Fibroblast of lung (primary cell): ENCODE measurements at places on chromosomes 1 and 21. TPM values are rescaled to one million over a fixed set of nuclear protein-coding genes. Genes with fewer than 3 reads are reported as not detected.
A peak's percentile ranks its signal among the peaks of the same experiment; 100 is the strongest.

DNA sequence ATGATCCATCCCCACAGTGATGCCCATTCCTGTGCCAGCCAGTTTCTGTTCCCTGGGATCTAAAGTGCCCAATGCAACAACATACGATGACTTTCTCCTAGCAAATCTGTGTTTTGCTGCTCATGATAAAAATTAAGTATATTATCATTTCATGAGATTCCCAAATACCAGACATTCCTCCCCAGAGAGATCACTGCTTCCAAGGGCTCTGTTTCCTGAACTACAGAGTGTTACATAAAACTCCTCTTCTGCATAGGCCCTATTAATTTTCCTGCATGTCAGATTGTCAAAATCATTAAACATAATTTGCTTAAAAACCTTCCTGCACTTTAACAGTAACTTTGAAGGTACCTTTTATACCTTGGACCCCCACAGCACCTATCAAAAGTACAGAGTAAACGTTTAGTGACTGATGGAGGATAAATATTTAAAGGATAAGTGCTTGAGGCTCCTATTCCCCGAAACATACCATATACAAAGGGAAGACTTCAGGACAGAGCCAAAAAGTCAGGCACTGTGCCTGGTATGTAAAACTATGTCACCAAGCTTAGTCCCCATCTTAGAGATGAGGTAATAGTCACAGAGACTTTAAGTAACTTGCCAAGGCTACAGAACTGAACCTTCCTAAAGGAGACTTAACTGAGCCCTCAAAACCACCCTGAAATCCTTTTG is 50.2 kb downstream of the SLC25A24 start:
- no peaks in the 10 kb centered on the region for H3K27me3 ChIP-seq
- DNase-seq: peak; percentile 66
- H3K27ac ChIP-seq: no peak overlapping the region
- H3K36me3 ChIP-seq: peaks cover 13% of the 10 kb centered on the region
- no peaks in the 10 kb centered on the region for H3K4me1 ChIP-seq

DNA sequence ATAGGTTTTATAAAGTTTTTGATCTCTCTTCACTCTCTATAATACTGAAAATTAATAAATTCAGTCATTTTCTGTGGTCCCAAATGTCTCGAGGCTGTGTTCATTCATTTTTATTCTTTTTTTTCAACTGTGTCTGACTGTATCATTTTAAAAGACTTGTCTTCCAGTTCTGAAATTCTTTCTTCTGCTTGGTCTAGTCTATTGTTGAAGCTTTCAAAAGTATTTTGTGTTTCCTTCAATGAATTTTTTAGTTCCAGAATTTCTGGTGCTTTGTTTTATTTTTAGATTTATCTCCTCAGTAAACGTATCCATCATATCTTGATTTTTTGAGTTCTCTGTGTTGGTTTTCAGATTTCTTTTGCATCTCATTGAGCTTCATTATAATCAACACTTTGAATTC is 161.0 kb upstream of the CHRM3 start:
- H3K4me3 ChIP-seq: no peak overlapping the region
- H3K27me3 ChIP-seq: no peaks in the 10 kb centered on the region
- H3K27ac ChIP-seq: no peak overlapping the region

DNA sequence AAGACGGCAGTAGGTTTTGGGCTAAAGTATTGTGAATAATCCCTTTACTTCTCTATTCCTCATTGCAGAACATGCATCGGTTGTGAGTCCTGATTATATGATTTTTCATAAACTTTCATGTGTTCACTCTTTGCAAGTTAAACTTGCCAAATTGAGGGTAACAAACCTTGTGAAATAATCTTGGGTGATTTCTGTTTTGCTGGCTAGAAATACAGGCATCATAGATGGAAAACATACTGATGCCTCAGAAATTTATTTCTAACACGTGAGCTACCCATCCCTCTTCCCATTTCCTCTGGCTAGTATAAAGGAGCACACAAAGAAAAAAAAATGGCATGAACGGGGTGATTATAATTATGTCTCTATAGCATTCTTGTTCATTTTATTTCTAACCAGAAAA is 39.6 kb downstream of the RGS5 start:
- no peak for DNase-seq
- peak overlapping the region; percentile 62 for H3K27ac ChIP-seq
- no peaks in the 10 kb centered on the region for H3K27me3 ChIP-seq
- H3K4me1 ChIP-seq: peaks cover 29% of the 10 kb centered on the region
- no peak overlapping the region for H3K4me3 ChIP-seq
- no peaks in the 10 kb centered on the region for H3K36me3 ChIP-seq

DNA sequence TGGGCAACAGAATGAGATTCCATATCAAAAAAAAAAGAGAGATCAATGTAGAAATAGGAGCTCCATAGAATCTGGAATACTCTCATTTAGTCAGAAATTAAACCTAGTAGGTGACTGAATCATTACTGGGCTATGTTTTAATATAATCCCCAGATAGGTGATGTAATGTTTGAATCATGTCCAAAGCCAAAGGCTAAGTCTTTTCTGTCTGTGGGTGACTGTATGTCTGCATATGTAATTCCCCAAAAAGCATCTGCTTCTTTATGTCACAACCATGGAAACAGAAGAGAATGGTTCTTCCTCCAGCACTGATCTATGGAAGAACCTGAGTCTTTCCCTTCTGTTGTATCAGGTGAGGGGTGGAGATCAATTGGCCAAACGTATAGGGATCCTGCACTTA is 5.8 kb downstream of the LAMC2 start:
- H3K4me3 ChIP-seq: no peak overlapping the region
- H3K27me3 ChIP-seq: no peaks in the 10 kb centered on the region
- no peaks in the 10 kb centered on the region for H3K36me3 ChIP-seq

GRCh38 chr1:112776688-112777087 is 61.6 kb upstream of the PPM1J start:
- no peak overlapping the region for H3K4me3 ChIP-seq
- no peak for DNase-seq
- no peaks in the 10 kb centered on the region for H3K4me1 ChIP-seq

DNA sequence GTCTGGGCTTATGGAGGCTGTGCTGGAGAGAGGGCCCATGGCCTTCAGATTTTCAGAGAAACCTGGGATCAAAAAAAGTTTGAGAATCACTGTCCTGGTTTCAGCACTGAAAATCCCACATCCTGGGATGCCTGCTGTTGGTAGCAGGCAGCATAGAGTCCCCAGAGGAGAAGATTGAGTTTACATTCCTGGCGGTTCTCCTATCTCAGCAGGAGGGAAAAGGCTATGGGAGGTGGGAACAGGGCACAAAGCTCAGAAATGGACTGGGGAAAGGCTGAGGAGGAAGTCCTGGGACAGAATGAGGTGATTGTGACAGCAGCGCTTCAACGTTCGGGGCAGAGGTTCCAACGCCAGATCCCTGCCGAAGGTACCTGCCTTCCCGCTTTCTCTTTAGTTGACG is 103.4 kb downstream of the ETS2 start:
- DNase-seq: no peak
- no peaks in the 10 kb centered on the region for H3K36me3 ChIP-seq
- H3K27me3 ChIP-seq: peaks cover 2% of the 10 kb centered on the region
- H3K4me1 ChIP-seq: peaks cover 11% of the 10 kb centered on the region
- no peak overlapping the region for H3K27ac ChIP-seq

CCDC190 gene
- not detected in 2 replicates for total RNA-seq

CADM3 gene
- total RNA-seq: 2.1 TPM in 1 of 2 replicates, not detected in the other

RGS4 gene
- total RNA-seq: 36.5 and 63.3 TPM in 2 replicates

TMEM52 gene
- total RNA-seq: 0.17 TPM in 1 of 2 replicates, not detected in the other
